SHP77 treated with DMSO at 0.1 percent for 48 hours (cell line): ENCODE measurements at places on chromosomes 6 and 20.

GRCh38 chr20:38674092-38674764, 50.1 kb upstream of the SLC32A1 start:
- DNase-seq = no peak

GRCh38 chr6:47353871-47354270, 44.2 kb upstream of the TNFRSF21 start:
- DNase-seq = no peak

- no peak for DNase-seq
Observed at GRCh38 chr6:126625019-126625418, 285.1 kb downstream of the CENPW start.

- DNase-seq = no peak
Observed at GRCh38 chr20:59786801-59787537, 146.5 kb downstream of the SYCP2 start.

DNA sequence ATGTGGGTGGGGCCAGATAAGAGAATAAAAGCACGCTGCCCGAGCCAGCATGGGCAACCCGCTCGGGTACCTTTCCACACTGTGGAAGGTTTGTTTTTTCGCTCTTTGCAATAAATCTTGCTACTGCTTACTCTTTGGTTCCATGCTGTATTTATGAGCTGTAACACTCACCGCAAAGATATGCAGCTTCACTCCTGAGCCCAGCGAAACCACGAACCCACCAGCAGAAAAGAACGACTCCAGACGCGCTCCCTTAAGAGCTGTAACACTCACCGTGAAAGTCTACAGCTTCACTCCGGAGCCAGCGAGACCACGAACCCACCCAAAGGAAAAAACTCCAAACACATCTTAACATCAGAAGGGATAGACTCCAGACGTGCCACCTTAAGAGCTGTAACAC, 76.7 kb downstream of the TFAP2A start:
- no peak for DNase-seq

GRCh38 chr6:107655245-107655644, 165.3 kb downstream of the SOBP start:
- DNase-seq = no peak

DNA sequence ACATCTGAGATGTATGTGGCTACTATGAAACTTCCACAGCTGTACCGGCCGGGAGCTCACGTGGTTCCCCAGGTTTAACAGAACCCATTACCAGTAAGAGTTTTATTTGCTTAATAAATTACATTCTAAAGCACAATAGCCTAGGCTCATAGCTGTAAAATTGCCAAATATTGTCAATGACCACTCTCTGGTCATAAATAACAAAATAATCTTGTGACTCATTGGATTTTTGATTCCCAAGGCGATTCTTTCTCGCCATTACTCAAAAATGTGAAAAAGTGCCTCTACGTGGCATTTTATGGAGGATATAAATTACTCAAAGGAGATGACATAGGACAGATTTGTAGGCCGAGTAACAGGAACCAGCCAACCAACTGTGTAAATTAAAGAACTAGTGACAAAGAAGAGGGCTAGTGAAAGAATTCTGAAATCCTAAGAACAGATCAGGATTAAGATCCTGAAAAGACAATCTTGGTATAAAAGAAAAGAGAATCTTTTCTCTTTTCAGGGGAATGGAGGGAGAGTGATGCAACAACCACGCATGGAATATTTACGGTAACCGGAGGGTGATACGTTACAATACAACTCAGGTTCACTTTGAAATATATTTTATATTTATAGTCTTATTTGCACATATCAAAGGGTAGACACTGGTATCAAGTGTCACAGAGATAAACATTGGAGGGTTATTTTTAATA, 199.7 kb downstream of the FOXC1 start:
- DNase-seq = no peak

DNA sequence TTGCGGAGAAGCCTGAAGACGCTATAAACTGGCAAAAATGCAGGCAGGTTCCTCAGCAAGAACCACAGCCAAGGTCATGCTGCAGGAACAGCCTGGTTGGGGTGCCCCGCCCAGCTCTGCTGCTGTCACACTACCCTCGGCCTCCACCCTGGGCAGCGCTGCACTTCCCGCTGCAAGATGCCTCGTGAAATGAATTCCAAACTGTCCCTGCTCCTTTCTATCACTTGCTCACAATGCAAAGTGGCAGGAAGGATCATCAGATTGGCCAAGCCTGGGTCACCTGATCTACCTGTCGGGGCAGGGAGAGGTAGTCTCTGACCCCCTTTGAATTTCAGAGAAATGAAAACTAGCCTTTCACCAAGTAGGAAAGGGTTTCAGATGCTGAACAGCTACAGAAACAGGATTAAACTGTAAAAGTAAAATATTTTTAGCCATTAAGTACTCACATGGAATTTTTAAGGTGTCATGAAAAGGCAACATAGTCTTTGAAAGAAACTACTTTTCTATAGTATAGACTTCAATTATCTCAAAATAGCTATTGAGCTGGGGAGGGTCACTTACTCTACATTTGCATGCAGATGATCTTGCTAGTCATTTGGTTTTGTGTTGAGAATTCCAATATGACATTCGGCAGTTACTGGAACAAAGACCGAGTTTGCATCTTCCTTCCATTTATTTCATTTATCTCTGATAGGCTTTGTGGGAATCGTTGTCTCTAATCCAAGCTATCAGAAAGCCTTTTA, 236.4 kb upstream of the ASCC3 start:
- no peak for DNase-seq

DNA sequence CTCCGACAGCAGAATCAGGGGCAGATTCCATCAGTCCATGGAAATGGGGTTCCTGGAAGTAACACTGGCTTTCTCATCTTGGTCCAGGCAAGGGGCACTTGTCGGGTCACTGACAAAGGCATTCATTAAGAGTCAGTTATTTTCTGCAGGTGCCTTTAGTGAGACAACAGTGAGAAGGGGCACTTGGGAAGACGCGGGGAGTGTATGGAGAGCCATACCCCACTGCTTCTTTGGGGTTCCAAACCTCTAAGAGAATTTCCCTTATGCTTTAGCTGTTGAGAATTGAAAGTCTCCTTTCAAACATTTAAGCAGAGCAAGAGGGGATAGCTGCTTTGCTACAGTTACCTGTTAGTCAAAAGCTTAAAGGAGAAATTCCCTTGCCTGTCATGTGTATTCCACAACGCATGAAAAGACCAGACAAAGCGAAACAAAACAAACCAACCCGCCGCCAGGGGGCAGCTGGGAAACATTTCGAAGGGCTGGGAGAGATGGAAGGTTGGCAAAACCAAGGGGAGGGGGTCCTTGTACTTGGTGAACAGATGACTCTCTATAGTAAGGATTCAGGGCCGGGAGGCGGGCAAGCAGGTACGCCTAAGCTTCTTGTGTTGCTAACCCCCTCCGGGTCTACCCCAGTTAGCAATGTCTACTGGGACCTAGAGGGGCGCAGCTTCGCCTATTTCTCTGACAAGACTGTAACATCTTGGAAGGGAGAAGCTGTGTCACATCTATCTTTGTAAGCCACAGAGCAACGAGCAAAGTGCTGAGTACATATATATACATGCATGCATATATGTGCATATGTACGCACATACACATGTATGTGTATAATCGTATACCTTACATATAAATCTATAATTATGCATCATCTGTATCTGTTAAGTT, 474.9 kb upstream of the AGPAT4 start:
- peak; percentile 30 for DNase-seq
